Fibroblast of skin of back (primary cell): ENCODE measurements at places on chromosomes 6 and 20.

- DNase-seq: no peak
Measured at GRCh38 chr20:47949230-47949629, 163.9 kb upstream of the SULF2 start.

DNA sequence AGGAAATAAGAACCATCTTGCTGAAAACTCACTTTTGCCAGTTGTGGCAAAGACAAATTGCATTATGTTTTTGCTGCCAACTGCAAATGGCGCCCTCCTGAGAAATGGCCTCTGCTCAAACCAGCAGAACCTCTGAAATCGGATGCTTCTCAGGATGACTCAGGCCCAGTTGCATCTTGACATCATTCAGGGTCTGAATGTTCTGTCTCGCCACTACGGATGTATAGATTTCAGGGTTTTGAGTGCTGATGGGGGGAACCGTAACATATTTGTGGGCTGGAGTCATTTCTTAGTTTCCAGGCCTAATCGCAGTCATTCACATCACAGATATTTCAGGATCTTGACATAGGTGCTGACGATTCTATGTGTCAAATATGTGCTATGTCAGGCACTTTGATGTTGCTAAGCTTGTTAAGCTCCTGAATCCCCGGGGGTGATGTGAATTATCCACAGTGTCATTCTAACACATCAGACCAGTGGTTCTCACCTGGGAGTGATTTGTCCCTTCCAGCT lies 207.1 kb downstream of the NFATC2 start:
- peak; percentile 100 for DNase-seq

- DNase-seq: peak; percentile 42
Measured at GRCh38 chr20:4726710-4727397, 5.1 kb downstream of the PRND start.

DNA sequence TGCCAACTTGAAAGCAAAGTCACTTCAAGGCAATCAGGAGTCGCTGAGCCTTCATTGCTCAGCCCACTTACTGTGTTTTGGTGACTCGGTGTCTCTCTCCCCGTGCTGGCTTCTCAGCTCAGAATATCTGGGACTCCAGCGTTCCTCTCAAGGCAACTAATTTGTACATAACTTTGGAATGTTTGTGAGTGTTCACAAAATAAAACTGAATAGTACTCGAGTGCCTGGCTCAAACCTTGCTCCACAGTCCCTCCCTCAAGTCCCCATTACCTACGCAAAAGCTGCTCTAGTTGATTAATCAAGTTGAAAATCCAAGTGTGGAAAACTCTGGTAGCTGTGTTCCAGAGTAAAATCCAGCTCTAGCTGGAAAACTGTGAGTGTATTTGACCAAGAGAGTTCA lies 8.6 kb downstream of the IPCEF1 start:
- DNase-seq: no peak

GRCh38 chr6:71289039-71289801 lies 609 bp downstream of the OGFRL1 start:
- peak; percentile 4 for DNase-seq

DNA sequence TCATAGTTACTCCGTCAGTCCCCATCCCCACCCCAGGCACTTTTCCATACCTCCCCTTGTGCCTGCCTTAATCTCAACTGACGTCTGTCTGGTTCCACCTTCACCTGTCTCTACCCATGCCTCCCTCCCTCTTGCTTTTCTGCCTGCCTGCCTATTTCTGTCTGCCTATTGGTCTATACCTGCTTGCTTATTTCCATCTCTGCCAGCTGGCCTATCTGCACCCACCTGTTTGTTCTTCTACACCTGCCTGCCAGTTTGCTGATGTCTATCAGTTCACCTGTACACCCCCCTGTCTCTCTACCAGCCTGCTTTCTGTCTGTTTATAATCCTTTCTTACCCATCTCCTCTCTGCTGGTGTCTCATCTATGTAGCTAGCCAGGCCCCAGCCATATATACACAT lies 87.5 kb downstream of the RALGAPA2 start:
- DNase-seq: no peak
